Natural killer cell treated with Interleukin-12 subunit alpha and Interleukin-12 subunit beta and Interleukin-15 and Interleukin-18, amount 100 ng/mL, for 72 hours (primary cell): ENCODE measurements at places on chromosomes 7 and 10. TPM values are rescaled to one million over a fixed set of nuclear protein-coding genes. Genes with fewer than 3 reads are reported as not detected.

Gene MOGAT3
- not detected for total RNA-seq

Gene EIF5AL1
- total RNA-seq, result 4.8 TPM

Gene HOGA1
- total RNA-seq, result not detected

Gene TMEM120A
- 93.9 TPM for total RNA-seq

Gene MRLN
- total RNA-seq, result not detected

Gene IL2RA
- total RNA-seq, result 1,187 TPM

Gene CACNB2
- not detected for total RNA-seq

Gene NCOA4
- 129 TPM for total RNA-seq

Gene TSPAN33
- 74.0 TPM for total RNA-seq

Gene CPA4
- not detected for total RNA-seq

Gene ABCC2
- total RNA-seq, result 3.4 TPM

Gene CFAP46
- not detected for total RNA-seq
